ENCODE measurements at places on chromosomes 3 and 15.

DNA sequence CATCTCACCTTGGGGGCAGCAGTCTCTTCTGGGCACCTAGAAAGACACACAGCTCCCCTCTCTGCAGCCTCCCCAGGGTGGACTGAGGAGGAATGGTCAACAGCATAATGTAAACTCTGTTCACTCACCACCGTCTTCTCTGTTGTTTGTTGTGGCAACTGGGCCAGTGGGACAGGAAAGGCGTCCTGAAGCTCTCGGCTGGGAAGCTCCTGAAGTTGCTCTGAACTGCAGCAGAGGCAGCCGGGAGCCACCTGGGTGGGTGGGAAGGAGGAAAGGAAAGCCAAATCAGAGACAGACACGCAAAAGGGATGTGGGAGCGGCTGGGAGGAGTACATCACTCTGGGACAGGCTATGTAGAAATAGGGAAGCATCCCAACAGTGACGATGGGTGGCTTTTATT, 52.7 kb downstream of the MYLK start:
- no peak for DNase-seq

GRCh38 chr3:36891701-36892160, 53.1 kb downstream of the TRANK1 start:
- DNase-seq: no peak

- no peak for DNase-seq
Observed at GRCh38 chr3:120497818-120498217, 47.0 kb upstream of the FSTL1 start.

GRCh38 chr3:82581350-82581749, 819.9 kb upstream of the GBE1 start:
- no peak for DNase-seq

GRCh38 chr3:184135911-184136260, 728 bp downstream of the EIF2B5 start:
- DNase-seq: no peak

GRCh38 chr3:79154865-79155264, 612.9 kb downstream of the ROBO1 start:
- no peak for DNase-seq

DNA sequence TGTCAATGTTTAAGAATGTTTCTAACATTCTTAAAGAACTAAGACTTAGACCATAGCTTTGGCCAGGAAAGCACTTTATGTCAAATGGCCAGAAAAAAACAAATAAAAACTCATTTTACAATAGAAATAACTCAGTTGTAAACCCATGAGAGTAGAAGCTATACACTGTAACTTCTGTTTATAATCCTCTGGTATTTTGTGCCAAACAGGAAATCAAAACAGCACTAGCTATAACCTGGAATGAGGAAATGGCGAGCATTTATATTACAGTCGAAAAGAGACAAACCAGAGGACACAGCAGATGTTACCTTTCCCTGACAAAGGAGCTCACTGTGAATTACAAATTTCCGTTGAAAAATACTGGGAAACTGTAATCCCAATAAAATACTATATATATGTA, 10.3 kb downstream of the GK5 start:
- no peak for DNase-seq

DNA sequence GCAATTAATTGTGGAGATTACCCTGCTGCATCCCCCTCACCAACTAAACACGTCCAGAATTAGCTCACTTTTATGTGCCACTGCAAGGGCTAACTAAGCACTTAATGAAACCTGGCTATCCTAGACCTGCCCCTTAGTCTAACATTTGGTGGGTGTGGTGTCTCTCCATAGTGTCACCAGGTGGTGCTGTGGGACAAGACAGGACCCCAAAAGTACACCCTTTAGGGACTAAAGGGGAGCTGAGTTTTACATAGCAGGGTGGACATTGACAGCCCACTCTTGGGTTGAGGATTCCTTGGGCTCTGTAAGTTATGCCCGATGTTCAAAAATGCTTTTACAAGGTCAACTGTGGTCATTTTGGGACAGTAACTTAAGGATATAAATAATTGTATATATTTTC, 5.7 kb downstream of the DUT start:
- DNase-seq: no peak

GRCh38 chr3:120983841-120984240, 75.8 kb downstream of the STXBP5L start:
- no peak for DNase-seq

- no peak for DNase-seq
Observed at GRCh38 chr3:51977446-51978142, 2.7 kb downstream of the ABHD14A start.

DNA sequence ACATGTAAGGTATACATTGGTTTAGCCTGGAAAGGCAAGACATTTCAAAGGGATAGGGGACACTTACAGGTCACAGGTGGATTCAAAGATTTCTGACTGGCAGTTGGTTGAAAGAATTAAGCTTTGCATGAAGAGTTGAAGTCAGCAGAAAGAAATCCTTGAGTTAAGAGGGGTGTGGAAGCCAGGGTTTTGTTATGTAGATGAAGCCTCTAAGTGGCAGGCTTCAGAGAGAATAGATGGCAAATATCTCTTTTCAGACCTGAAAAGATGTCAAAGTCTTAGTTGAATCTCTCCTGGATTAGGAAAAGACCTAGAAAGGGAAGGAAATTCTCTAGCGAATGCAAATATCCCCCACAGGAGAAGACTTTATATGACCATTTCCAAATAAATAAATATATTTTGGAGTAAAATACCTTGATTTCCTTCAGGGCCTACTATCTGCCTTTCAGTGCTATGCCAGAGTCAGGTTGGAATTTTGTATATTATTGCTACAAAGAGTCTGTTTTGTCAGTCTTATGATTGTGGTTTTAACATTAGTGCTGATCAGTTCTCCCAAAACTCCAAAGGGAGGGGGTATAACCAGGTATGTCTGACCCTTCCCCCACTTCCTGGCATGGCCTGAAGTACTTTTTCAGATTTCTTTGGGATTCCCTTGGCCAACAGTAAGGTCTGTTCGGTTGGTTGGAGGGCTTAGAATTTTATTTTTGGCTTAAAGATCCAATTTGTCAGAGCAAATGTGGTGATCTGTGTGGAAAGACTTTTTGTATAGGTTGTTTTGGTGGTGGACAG, 286.4 kb downstream of the LRTM1 start:
- no peak for DNase-seq

- DNase-seq: no peak
Observed at GRCh38 chr3:57772251-57772650, 16.1 kb downstream of the SLMAP start.

GRCh38 chr3:157082305-157082982, 77.5 kb downstream of the CCNL1 start:
- DNase-seq: no peak
